ENCODE measurements at places on chromosomes 7 and 10.

- DNase-seq = no peak
Measured at GRCh38 chr10:126569513-126570244, 100.8 kb downstream of the C10orf90 start.

DNA sequence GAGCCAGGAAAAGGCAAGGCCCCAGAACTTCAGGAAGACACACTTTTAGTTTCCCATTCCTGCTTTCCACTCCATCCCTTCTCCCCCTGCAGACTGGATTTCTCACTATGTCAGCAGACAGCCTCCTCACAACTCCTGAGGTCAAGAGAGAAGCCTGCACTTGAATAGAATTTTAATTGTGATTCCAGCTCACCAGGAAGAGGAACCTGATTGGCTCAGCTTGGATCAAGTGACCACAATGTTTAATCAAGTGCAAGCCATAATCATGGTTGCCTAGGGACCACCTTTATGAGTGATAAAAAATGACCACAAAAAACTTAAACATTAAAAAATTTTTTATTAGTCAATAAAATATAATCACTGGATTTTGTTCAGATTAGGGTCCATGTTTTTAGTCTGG lies 244.7 kb upstream of the RHOBTB1 start:
- no peak for DNase-seq

GRCh38 chr10:9823268-9823930 lies 1194.3 kb upstream of the CELF2 start:
- DNase-seq = no peak

DNA sequence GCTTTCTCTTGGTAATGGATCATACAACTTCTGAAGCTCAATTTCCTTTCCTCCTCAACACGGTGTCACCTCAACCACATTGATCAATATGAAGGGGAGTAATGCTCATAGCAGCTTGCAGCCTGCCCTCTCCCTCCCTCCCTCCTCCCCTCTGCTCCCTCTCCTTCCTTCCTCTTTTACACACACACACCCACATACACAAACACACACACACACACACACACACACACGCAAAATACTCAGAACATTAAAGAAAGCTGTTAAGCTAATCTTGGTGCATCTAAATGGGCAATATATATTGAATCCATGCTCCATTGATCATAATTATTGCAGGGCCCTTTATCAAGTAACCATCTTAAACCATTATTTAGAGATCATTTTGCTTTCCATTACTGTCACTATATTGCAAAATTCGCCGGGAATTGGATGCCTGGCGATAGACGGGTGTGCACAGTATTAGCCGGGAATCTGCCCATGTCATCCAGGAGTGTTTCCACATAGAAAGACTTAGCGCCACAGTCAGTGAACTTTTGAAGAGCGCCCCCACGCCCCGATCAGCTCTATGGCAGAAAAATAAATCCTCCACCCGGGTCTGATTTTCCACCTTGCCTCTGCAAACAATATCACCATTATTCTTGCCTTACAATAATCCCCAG lies 122.0 kb downstream of the PRLHR start:
- DNase-seq = no peak

DNA sequence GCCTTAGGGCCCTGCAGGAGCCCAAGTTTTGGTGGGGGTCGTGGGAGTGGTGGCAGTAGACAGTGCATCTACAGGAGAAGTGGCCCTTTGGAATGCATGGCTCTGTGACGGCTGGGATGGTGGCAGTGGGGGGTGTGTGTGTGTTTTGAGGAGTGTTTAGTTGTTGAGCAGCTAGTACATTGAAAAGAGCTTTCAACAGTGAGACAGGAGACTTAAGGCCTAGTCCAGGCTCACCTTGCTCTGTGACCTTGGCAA lies 27.1 kb downstream of the ZNF775 start:
- DNase-seq = no peak

DNA sequence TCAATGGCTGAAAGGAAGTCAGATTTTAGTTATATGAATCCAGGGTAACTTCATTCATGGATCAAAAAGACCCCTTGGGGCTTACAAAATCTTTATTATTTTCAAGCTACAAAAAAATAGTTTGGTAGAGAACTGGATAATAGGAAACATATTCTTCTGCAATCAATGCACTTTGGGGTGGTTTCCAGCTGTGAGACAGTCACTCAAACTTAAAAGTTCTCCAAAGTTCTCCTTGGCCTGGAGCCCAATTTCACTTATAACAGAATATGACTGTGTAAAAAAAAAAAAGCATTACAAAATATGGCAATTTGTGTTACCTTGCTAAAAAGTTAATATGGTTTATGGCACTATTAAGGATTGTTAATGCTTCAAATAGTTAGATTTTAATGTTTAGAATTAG lies 255.5 kb downstream of the AGMO start:
- DNase-seq = no peak

- no peak for DNase-seq
Measured at GRCh38 chr10:25966844-25967243, 32.8 kb downstream of the MYO3A start.

DNA sequence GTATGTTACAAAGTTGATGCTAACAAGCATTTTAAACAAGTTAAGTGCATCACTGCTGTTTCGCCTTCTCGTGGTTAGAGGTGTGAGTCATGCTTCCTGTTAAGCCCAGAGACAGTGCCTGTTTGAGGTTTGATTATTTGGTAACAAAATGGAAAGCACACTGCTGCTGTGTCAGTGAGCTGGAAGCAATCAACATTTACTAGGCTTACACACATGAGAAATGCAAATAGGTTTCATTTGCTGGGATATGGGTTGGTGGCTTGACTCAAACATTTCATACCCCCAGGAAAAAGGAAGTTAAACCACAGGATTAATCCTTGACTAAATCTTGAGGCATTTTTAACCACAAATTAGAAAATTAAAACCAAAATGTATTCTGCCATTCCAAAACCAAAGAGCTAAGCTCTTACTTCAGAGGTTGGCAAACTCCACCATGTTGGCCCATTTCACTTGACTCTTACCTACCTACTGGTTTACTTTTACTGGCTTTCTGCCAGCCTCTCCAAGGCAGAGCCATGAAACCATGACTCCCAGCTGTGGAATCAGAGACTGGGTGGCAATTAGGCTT lies 139.2 kb downstream of the ETV1 start:
- no peak for DNase-seq

GRCh38 chr10:71222601-71223346 lies 10.4 kb downstream of the UNC5B start:
- no peak for DNase-seq

DNA sequence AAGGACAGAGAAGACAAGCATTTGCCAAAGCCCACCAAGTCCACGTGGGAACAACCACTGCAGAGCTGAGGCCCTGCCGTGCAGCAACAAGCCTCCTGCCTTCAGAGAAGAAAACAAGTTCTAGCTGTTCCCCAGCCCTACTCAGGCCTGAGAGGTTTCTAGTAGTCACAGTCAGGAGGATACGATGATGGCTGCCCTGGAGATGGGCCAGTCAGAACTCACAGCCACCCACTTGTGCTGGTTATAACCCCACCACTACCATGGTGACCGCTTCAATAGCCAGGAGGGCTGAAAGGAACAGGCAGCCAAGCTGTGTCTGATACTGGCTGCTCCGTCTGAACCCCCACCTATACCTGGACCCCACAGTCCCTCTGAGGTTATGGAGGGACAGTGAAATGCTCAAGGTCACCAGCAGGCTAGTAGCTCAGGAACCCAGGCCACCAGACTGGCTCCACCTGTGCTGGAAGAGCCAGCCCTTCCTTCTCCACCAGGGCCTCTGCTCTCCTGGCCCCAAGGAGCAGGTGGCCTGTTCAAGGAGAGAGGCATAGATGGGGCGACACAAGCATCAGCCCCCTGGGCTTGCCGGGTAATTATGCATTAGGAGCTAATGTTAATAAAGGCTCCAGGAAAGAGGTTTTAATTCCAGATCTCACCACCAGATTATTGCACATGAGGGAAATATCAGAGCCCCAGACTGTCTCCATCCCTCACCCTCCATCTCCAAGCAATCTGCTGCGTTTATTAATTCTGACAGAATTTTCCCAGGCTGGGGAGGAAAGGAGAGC lies 125.8 kb upstream of the PCBD1 start:
- DNase-seq = no peak

GRCh38 chr7:141468341-141468740 lies 82.9 kb upstream of the AGK start:
- DNase-seq = no peak

DNA sequence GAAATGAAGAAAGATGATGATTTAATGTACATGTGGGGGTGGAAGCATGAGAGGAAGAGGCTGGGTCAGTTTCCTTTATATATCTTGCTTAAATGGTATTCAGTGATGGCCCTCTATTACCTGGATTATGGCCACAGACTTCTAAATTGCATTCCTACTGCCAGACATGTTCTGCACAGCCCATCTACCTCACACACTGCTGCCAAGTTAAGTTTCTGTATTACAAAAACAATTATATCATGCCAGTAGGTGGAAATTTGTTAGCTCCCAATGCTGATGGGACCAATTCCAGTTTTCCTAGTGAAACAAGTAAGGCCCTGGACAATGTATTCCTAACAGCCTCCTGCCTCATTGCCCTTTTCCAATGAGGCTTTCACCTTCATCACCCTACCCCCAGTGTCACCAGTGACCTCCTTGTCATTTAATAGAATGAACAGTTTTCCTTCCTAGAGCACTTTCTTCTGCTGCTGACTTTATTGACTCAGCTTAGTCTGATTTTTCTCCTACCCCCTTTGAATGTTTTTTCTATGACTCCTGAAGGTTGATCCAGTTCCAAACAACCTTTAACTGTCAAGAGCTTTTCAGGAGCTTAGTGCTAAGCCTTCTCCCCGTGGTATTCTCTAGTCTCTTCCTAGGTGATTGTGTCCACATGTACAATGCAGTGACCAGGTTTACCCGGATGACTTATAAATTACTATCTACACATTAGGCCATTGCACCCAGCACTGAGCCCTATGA lies 316.6 kb upstream of the ANKRD30A start:
- no peak for DNase-seq

DNA sequence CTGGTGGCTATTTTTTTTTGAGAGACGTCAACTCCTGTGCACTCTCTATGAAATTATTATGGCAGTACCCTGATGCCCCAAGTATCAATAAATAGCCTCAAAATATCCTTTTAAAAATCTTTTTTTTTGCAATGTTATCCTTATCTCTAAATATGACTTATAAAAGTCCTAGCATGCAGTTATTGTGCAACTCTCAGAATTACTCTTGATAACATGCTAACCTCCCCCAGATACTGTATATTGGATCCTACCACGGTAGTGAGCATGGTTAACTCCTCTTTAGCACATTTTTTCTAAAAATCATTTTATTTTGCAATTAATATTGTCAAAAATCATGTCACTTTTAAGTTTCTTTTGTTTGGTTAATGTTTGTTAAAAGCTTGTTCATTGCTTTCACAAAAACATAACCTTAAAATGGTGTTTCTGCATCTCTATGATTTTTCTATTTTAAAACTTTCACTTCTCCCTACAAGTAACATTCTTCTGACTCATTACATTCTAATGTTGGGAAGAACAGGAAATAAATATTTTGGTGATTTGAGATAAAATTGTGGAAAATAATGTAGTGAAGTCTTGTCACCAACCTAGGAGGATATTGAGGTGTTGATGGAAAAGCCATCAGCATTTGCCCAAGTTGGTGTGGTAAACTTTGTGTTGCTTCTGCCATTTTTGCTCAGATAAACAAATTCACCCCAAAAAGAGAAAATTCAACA lies 42.1 kb upstream of the ADRA2A start:
- DNase-seq = no peak

DNA sequence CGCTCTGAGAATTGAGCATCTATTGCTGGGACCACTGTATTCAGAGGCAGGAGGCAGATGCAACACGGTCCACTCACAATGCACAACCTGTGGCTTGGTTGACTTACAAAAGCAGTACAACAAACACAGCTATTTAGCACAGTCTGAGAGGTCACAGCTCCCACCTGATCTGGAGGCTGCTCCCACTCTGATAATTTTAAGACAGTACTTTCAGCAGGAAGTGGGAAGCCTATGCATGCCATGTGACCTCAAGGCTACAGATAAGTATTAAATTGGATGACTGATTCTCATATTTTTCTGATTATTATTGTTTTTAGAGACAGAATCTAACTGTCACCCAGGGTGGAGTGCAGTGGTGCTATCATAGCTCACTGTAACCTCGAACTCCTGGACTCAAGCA lies 659.3 kb downstream of the PARD3 start:
- no peak for DNase-seq

DNA sequence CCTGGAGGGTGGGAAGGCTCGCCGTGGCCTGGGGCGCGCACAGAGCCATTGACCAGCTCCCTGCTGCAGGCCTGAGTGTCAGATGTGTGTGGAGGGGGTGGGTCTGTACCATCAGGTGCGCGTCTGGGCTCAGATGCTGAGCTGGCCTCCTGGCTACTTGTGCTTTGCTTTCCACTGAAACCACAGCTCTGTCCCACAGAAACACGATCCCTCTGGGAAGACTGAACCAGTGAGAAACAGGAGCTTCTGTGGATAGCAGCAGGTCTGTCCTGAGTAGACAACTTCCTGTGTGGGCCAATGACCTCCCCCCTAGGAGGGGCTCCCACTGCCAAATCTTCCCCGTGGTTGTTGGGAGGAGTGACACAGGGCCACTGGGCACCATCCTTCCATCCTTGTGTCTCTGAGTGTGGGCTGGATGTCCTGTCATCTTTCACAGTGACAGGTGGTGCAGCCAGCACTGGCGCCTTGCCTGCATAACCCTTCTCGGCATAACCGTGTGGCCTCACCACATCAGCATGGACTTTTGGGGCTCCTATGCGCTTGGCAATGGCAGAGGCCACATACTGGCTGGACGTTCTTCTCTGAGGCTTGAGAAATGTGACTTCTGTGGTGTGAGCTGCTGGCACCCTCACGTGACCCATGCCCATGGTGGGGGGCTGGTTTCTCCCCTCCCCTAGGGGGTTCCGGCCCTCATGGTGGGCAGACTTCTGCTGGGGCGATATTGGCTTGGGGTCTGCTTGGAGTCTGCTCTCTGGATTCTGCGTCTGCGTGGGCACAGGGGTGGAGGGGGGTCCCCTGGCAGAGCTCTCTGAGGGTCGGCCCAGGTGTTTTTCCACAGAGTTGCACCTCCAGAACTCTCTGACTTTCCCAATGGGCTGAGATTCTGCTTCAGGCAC lies 245.5 kb upstream of the GRB10 start:
- DNase-seq = no peak

- no peak for DNase-seq
Measured at GRCh38 chr7:13312307-13312706, 624.9 kb downstream of the ARL4A start.

DNA sequence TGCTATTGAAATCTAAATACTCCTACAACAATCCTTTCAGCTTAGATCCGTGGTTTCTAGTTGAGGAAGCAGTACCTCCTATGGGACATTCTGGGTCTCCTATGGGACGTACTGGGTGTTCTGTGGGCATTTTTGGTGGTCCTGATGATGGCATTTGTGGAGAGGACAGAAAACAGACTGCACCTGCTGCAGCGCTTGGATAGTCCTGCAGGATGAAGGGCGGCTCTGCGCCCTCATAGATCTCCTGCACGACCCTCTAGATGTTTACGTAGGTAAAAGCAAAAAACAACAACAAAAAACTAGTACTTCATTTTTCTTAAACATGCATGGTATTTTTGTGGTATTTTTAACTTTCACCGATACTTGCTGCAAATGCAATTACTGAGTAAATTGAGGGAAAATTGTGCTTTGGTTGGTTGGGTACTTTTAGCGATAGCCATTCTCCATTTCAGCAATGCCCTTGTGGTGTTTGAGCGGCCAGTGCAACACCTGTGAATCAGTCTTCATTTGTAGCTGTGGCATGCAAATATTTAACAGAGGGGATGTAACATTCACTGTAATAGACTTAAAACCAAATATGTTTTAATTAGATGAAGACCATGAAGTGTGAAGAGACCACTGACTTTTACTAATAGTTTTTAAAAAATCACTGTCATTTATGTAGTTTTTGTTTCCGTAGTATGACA lies 461.2 kb downstream of the SDK1 start:
- no peak for DNase-seq

Data from esophagus squamous epithelium (tissue), 5 donors.